Inflammatory macrophage treated with lipopolysaccharide for 4 hours (primary cell): ENCODE measurements at places on chromosomes 1 and 21.

- DNase-seq, result no peak
Measured at GRCh38 chr1:159184201-159184600, 12.8 kb downstream of the CADM3 start.

DNA sequence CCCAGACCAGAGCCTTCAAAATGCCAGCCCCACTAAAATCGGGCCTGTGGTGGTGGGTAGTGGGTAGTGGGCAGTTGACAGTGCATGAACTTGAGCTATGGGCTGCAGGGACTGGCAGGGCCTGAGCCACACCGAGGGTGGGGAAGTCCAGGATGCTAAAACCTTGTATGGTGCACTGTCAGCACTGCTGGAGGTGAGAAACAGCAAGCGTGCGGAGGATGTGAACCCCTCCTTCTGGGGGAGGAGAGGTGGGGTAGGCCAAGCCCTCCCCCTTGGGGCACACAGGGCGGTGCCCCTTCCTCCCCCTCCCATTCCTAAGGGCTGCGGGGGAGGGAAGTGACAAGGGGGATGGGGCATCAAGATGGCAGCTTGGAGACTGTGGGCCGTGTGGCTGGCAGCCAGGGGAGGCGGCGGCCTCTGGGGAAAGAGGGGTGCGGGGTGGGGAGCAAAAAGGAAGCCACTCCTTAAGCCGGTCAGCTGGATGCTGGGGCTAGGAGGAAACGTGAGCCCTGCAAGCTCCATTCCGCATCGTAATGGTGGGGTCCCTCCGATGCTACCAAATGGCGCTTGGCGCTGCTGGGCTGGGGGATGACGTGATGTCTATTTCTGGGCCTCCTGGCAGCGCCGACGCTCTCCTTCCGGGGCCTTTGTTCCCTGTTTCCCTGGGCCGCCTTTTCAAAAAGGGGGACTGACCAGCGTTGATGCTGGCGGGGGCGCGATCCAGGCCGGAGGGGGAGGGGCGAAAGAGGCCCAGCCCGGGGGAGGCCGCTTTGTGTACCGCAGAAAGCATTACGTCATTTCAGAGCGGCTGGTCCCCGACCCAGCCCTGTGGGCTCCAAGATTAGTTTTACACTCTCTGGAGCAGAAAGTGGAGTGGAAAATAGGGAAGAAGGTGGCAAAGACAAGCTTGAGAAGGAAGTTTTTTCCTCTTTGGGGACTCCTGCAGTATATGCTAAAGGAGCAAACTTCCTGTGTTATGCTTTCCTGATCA lies 809 bp downstream of the SYT11 start:
- DNase-seq, result peak; percentile 86

- DNase-seq, result no peak
Measured at GRCh38 chr1:41806472-41807155, 112.1 kb downstream of the HIVEP3 start.

GRCh38 chr1:15701784-15702183 lies 17.7 kb downstream of the PLEKHM2 start:
- DNase-seq, result no peak

DNA sequence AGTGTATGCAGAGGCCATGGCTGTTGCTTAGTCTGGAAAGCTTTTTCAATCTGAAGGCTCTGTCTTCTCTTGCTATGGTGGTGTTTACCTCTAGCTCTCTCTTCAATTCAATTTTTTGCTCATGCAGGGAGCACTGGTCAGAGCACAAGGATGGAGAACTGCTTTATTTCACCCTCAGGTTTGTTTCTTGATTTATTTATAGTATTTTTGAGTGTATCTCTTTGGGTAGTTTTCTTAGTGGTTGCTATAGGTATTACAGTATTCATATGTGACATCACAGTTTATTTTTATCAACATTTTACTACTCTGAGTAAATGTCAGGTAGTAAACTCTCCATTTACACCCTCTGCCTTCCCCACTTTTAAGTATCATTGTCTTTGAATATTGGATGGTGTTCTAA lies 147.9 kb downstream of the RASAL2 start:
- no peak for DNase-seq

- no peak for DNase-seq
Measured at GRCh38 chr1:64403331-64403730, 66.6 kb upstream of the CACHD1 start.

GRCh38 chr1:1098681-1099421 lies 17.0 kb downstream of the C1orf159 start:
- no peak for DNase-seq

- DNase-seq, result no peak
Measured at GRCh38 chr1:225509770-225510169, 81.9 kb upstream of the LBR start.

GRCh38 chr1:19432943-19433718 lies 52.2 kb downstream of the CAPZB start:
- no peak for DNase-seq

DNA sequence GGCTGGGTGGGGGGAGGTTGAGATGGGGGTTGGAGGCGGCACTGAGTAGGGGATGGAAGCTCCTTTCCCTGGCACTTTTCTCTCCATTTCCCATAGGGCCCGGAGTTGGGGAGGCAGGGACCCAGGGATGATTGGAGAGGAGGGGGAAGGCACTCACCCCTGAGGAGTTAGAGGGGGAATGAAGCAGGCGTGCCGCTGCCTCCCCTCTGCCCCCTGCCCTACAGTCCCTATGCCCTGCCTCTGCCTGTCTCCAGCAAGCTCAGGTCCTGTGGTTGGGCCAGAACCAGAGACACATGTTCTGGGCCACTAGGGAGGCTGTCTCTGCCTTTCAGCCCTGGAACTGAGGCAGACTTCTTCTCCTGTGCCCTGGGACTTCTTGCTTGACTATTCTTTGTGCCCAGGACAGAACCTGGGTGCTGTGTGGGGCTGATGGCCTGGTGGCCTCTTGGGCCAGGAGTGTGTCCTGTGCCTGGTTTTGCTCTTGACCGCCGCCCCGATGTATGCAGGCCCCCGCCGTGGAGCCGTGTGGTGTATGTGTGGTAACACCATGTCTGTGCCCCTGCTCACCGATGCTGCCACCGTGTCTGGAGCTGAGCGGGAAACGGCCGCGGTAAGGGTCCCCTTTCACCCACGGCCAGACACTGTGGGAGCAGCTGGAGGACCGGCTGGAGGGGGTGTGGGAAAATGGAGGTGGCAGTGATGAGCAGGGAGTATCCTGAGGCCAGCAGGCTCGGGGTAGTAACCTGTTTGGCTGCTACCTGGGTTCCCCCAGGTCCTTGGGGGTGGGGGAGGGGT lies 1.4 kb downstream of the LYPLA2 start:
- DNase-seq, result no peak

DNA sequence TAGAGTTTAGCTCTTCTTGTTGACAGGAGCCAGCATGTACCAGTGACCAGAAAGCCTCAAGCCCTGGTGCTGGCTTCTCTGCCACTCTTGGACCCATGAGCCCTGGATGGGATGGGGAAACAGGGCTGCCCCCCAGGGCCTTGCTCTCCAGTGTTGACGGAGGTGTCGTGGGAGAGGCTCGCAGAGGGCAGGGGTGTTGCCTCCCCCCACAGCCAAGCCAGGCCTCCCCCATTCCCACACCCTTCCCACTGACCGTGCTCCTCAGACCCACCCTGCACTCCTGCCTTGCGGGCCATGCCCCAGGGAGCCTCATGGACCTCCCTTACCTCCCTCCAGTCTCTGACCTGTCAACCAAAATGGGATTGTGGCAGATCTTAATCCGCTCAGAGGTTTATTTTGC lies 123.8 kb upstream of the COL6A1 start:
- no peak for DNase-seq
